Osteocyte (in vitro differentiated cells): ENCODE measurements at places on chromosomes 5 and 9.

DNA sequence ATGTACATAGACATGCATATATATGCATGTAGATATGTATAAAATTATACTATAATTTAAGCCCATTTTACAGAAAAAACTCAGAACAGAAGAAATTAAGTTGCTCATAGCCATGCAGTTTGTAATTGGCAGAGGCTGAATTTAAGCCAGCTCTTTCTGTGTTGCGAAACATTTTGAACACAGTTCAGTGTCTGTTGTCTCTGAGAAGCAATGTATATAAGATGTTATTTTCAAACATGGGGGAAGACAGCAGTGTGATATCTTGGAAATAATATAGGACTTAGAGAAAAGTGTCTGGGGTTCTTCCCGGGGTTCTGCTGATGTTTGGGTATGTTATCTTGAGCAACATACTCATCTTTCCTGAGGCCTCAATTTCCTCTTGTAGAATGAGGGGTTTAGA, 37.6 kb downstream of the SVEP1 start:
- no peak overlapping the region for H3K4me3 ChIP-seq
- H3K36me3 ChIP-seq, result no peaks in the 10 kb centered on the region
- DNase-seq, result no peak
- H3K27ac ChIP-seq, result no peak overlapping the region
- H3K4me1 ChIP-seq, result peaks cover 16% of the 10 kb centered on the region

GRCh38 chr5:137587919-137588318, 88.8 kb upstream of the SPOCK1 start:
- H3K36me3 ChIP-seq, result no peaks in the 10 kb centered on the region
- no peak for DNase-seq
- H3K4me1 ChIP-seq, result no peaks in the 10 kb centered on the region
- no peak overlapping the region for H3K27ac ChIP-seq

- H3K27ac ChIP-seq, result no peak overlapping the region
- no peak for DNase-seq
- H3K4me1 ChIP-seq, result peaks cover 33% of the 10 kb centered on the region
- no peaks in the 10 kb centered on the region for H3K27me3 ChIP-seq
Observed at GRCh38 chr5:115257981-115258380, 4.7 kb downstream of the PGGT1B start.

GRCh38 chr9:129280623-129281271, 102.7 kb upstream of the IER5L start:
- DNase-seq, result peak; percentile 77
- H3K36me3 ChIP-seq, result no peaks in the 10 kb centered on the region
- H3K27me3 ChIP-seq, result no peaks in the 10 kb centered on the region
- H3K4me1 ChIP-seq, result peaks cover 25% of the 10 kb centered on the region
- no peak overlapping the region for H3K27ac ChIP-seq

DNA sequence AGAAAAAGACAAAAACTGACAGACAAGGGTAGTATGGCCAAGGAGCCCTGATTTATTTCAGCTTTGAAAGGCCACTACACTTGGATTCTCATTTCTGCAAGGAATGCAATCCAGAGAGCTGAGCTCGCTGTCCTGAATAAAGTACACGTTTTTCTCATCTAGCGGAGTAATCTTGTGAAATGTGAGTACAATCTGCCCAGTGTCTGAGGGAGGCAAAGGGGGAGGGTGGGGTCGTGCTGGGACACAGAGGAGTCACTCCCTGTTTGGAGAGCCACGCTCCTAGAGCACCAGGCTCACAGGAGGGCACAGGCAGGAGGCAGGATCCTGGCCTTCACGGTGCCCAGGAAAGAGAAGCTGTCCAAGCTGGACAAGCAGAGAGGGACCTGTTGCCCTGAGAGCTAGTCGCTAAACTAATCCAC, 51.0 kb upstream of the IFNK start:
- H3K27ac ChIP-seq, result peak overlapping the region; percentile 48
- no peak overlapping the region for H3K4me3 ChIP-seq
- H3K4me1 ChIP-seq, result peaks cover 52% of the 10 kb centered on the region
- H3K36me3 ChIP-seq, result peaks cover 8% of the 10 kb centered on the region
- peaks cover 2% of the 10 kb centered on the region for H3K27me3 ChIP-seq
- DNase-seq, result no peak

GRCh38 chr5:160173-160510, 31.2 kb upstream of the LRRC14B start:
- H3K4me3 ChIP-seq, result no peak overlapping the region
- H3K36me3 ChIP-seq, result peaks cover 5% of the 10 kb centered on the region
- no peaks in the 10 kb centered on the region for H3K27me3 ChIP-seq
- H3K27ac ChIP-seq, result peak overlapping the region; percentile 58

- H3K27me3 ChIP-seq, result no peaks in the 10 kb centered on the region
- no peak overlapping the region for H3K27ac ChIP-seq
- peaks cover 3% of the 10 kb centered on the region for H3K4me1 ChIP-seq
- H3K36me3 ChIP-seq, result no peaks in the 10 kb centered on the region
- H3K4me3 ChIP-seq, result no peak overlapping the region
- no peak for DNase-seq
Observed at GRCh38 chr9:36560771-36561170, 11.9 kb upstream of the MELK start.

DNA sequence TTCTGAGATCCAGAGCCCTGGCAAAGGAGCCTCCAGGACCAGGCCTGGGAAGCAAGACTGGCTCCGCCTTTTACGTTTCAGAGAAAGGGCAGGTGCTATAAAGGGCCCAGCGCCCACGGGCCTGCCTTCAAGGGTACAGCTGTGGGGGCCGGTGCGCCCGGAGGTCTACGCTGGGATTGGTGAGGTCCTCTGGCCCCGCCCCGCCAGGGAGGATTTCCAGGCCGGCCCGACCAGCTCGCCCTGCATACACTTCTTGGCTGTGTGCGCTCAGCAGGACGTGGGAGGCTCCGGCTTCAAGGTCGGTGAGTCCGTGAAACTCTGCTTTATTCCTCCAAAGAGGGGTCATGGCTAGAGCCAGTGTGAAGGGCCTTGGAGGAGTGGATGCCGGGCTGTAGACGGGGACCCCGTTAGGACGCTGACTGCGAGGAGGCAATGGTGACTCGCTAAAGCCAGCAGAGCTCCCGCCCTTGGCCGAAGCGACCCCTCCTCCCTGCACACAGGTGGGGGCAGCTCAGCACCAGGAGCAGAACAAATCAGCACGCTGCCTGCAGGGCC, at the start of gene CKMT2:
CKMT2 (plus strand) TSS at position 243 of the 555 bp plus-strand sequence. CDS start 17,811 bp downstream, outside the sequence.
- H3K4me3 ChIP-seq, result no peak within 1 kb of the TSS
- H3K27ac ChIP-seq, result no peak within 1 kb of the TSS
- H3K27me3 ChIP-seq, result no peaks in the 10 kb centered on the region
- no peaks in the 10 kb centered on the region for H3K36me3 ChIP-seq
- no peak for DNase-seq

DNA sequence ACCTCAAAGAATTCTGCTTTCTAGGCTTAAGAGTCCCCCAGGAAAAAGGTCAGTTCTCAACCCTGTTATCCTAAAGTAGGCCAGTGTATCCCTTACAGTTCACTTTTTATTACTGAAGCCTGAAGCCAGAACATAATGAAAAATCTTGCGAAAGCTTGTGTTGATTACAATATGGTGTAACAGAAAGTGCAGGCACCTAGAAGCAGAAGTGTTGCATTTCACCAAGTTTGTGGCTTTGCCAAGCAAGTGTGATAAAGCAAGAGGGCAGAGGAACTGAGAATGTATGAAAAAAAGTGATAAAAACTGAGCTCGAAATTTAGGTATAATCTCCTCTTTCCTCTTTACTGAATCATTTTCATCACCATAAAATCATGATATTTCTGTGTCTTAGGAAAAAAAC, 26.2 kb downstream of the AGTPBP1 start:
- H3K36me3 ChIP-seq, result peaks cover 7% of the 10 kb centered on the region
- H3K4me3 ChIP-seq, result no peak overlapping the region
- H3K4me1 ChIP-seq, result peaks cover 2% of the 10 kb centered on the region
- no peak for DNase-seq
- H3K27ac ChIP-seq, result no peak overlapping the region

DNA sequence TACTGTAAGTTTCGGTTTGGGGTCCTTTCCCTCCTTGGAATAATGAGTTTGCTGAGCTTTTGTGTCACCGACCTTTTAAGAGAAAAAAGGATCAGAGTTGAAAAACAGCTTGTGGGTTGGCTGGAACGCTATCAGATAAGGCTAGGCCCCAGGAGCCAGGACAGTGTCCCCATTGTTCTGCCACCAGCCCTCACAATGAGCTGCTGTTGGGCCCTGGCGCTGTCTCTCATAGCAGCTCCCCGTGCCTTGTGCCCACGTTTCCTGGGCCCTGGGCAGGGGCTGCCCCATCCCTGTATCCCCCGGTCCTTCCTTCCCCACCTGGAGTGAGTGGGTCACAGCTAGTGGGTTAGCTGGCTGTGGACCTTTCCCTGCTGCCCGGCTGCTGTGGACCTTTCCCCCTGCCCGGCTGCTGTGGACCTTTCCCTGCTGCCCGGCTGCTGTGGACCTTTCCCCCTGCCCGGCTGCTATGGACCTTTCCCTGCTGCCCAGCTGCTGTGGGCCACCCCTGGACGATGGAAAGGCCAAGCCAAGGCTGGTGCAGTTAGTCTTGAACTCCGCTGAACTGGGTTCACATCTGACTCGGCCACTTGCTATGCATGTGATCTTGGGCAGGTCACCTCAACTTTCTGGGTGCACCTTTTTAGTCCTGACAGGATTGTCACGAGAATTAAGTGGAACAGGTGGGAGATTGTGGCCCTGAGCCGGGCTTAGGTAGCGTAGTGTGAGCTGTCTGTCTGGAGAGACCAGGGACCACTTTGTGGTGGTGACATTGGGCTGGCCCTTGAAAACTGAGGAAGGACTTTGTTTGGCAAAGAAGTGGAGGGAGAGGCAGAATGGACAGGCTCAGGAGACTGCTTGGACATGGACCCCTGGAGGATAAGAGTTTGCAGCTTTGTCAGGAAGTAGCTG, 99.5 kb downstream of the DAB2IP start:
- H3K27me3 ChIP-seq, result no peaks in the 10 kb centered on the region
- no peak overlapping the region for H3K4me3 ChIP-seq
- peaks cover 66% of the 10 kb centered on the region for H3K4me1 ChIP-seq
- DNase-seq, result no peak
- peak overlapping the region; percentile 31 for H3K27ac ChIP-seq

DNA sequence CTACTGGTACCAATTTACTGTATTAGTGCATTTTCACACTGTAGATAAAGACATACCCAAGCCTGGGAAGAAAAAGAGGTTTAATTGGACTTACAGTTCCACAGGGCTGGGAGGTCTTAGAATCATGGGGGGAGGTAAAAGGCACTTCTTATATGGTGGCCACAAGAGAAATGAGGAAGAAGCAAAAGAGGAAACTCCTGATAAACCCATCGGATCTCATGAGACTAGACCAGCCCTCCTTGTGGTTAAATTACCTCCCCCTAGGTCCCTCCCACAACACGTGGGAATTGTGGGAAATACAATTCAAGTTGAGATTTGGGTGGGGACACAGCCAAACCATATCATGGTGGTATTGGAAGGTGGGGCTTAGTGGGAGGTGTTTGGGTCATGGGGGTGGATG, 56.5 kb upstream of the SPDL1 start:
- no peak overlapping the region for H3K4me3 ChIP-seq
- no peaks in the 10 kb centered on the region for H3K4me1 ChIP-seq
- peaks cover 2% of the 10 kb centered on the region for H3K36me3 ChIP-seq
- no peak for DNase-seq
- H3K27me3 ChIP-seq, result peaks cover 80% of the 10 kb centered on the region
- H3K27ac ChIP-seq, result no peak overlapping the region

DNA sequence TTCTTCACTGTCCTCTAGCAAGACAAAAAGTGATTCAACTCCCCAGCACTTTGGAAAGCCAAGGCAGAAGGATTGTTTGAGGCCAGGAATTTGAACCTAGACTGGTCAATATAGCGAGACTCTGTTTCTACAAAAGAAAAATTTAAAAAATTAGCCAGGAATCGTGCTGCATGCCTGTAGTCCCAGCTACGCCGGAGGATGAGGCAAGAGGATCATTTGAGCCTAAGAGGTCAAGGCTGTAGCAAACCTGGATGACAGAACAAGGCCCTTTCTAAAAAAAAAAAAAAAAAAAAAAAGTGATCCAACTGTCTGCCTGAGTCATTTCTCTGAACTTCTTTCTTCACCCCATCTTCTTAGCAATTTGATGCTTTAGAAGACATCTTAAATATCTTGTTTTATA, 12.4 kb downstream of the ITGA2 start:
- no peak overlapping the region for H3K27ac ChIP-seq
- peaks cover 2% of the 10 kb centered on the region for H3K27me3 ChIP-seq
- no peak for DNase-seq
- H3K4me3 ChIP-seq, result no peak overlapping the region
- peaks cover 19% of the 10 kb centered on the region for H3K4me1 ChIP-seq

- no peak overlapping the region for H3K27ac ChIP-seq
- no peak overlapping the region for H3K4me3 ChIP-seq
- H3K27me3 ChIP-seq, result no peaks in the 10 kb centered on the region
- DNase-seq, result no peak
- peaks cover 4% of the 10 kb centered on the region for H3K4me1 ChIP-seq
Observed at GRCh38 chr5:153793699-153794098, 245.0 kb downstream of the FAM114A2 start.

GRCh38 chr9:134458207-134459108, 132.2 kb downstream of the RXRA start:
- no peak overlapping the region for H3K4me3 ChIP-seq
- no peak for DNase-seq
- H3K36me3 ChIP-seq, result no peaks in the 10 kb centered on the region
- H3K27me3 ChIP-seq, result no peaks in the 10 kb centered on the region

GRCh38 chr5:89996890-89997289, 412.7 kb downstream of the CETN3 start:
- H3K4me3 ChIP-seq, result no peak overlapping the region
- H3K27ac ChIP-seq, result no peak overlapping the region
- DNase-seq, result no peak
- H3K36me3 ChIP-seq, result peaks cover 4% of the 10 kb centered on the region
- no peaks in the 10 kb centered on the region for H3K4me1 ChIP-seq
- H3K27me3 ChIP-seq, result no peaks in the 10 kb centered on the region

- H3K27ac ChIP-seq, result no peak overlapping the region
- no peaks in the 10 kb centered on the region for H3K27me3 ChIP-seq
- no peaks in the 10 kb centered on the region for H3K4me1 ChIP-seq
Observed at GRCh38 chr5:51043745-51044144, 339.5 kb upstream of the ISL1 start.

- H3K27ac ChIP-seq, result no peak overlapping the region
- no peaks in the 10 kb centered on the region for H3K36me3 ChIP-seq
- DNase-seq, result no peak
Observed at GRCh38 chr9:1320607-1321195, 270.5 kb downstream of the DMRT2 start.

- H3K4me3 ChIP-seq, result no peak overlapping the region
- H3K27me3 ChIP-seq, result no peaks in the 10 kb centered on the region
- DNase-seq, result no peak
- H3K36me3 ChIP-seq, result no peaks in the 10 kb centered on the region
Observed at GRCh38 chr5:168992016-168992415, 308.9 kb downstream of the SLIT3 start.

DNA sequence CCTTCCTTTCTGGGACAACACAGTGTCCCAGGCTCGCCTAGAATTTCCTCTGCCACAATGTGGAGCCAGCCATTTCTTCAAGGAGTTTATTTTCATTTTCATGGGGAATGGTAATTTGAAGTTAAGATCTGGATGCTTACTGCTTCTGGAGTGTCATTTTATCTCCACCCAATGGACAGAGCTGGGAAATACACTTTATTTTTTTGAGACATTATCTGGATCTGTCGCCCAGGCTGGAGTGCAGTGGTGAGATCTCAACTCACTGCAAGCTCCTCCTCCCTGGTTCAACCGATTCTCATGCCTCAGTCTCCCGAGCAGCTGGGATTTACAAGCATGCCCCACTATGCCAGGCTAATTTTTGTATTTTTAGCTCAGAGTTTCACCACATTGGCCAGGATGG, 12.7 kb upstream of the THG1L start:
- H3K4me1 ChIP-seq, result peaks cover 18% of the 10 kb centered on the region
- H3K27ac ChIP-seq, result peak overlapping the region; percentile 56
- H3K36me3 ChIP-seq, result peaks cover 2% of the 10 kb centered on the region
- H3K27me3 ChIP-seq, result no peaks in the 10 kb centered on the region
- no peak for DNase-seq
